ENCODE measurements at places on chromosomes 13 and 19.

DNA sequence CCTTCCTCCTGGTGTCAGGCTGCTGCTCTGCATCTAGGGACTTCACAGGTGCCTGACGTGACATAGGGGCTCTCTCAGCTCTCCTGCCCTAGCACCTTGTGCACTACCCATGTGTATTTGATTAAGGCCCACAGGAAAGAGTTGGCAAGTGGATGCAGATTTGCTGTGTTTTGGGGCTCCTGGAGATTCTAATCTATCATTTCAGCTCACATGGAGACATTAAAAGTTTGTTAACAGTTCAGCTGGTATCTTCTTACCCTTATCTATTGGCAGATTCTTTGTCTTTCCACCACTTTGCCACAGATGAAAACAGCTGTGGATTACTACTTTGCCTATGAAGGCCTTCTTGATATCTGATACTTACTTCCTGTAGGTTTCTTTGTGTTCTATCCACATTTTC lies 41.9 kb downstream of the WASF3 start:
- no peak for DNase-seq

GRCh38 chr19:13095934-13096927 lies 6.4 kb downstream of the LYL1 start:
- no peak for DNase-seq

GRCh38 chr19:31253526-31254179 lies 95.6 kb downstream of the TSHZ3 start:
- no peak for DNase-seq

DNA sequence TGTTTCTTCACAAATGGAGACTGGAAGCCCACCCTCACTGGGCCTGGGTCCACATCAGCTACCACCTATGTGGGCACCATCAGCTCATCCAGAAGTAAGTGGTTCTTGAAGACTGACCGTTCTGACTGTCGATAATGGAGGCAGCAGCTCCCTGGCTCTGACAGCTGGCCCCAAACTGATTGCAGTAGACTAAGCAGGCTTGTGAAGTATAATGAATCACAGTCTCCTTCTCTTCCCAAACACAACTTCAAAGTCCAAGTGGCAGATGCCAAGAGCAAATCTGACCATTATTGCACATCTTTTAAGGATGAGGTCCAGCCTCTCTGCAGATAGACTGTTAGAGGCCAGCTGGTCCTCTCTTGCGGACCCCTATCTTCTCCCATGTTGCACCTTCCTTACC lies 574.4 kb upstream of the KLF12 start:
- DNase-seq = no peak

- no peak for DNase-seq
Observed at GRCh38 chr19:33280351-33280921, 21.9 kb downstream of the CEBPA start.

DNA sequence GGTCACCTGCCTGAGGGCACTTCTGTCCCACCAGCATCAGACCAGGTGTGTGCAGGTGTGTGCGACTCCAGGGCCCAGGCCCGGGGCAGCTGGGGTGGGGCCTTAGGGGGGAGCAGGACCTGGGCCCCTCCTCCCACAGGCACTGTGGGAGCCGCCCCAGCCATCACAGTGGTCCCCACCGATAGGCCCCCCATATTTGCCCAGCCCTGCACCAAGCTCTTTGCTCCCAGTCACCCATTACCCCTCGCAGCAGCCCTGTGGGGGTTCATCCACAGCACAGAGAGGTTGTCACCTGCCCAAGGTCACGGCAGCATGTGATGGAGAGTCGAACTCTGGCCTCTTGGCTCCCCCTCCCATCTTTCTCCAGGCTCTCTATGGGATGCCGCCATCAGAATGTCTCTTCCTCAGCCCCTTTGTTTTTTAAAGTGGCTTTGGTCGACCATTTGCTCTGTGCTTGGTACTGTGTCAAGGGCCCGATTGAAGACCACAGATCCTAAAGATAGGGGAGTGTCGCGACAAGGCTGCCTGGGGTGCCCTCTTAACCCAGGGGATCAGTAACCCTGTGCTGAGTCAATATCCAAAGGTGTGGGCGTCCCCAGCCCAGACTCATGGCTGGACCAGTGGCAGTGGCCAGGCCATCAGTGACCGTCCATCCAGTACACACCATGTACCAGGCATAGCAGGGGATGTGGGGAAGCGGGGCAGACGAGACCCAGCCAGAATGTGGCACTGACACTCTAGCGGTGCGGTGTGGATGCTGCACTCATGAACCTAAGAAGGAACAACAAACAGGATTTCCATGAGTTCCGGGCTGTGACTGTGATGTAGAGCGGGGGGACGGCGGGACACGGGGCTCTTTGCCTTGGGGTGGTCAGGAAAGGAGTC lies 28.3 kb upstream of the NCCRP1 start:
- DNase-seq = no peak

GRCh38 chr13:70893832-70894231 lies 785.6 kb upstream of the KLHL1 start:
- no peak for DNase-seq

- peak; percentile 32 for DNase-seq
Observed at GRCh38 chr19:12774588-12775555, at the start of gene HOOK2. TSS of gene HOOK2 (minus strand) at chr19:12775552. CDS start at chr19:12775449, 103 bp downstream.

Measured in NCI-H1930 (cell line).